Cardiac muscle cell (in vitro differentiated cells and primary cell): ENCODE measurements at places on chromosomes 3 and 15. TPM values are rescaled to one million over a fixed set of nuclear protein-coding genes. Genes with fewer than 3 reads are reported as not detected.
A peak's percentile ranks its signal among the peaks of the same experiment; 100 is the strongest.

Gene ACKR2
- 0.15 and 0.35 TPM in 2 replicates for total RNA-seq

- H3K27me3 ChIP-seq: peaks cover 31% of the 10 kb centered on the region
- no peak overlapping the region for H3K27ac ChIP-seq
- DNase-seq: no peak
- H3K4me3 ChIP-seq: no peak overlapping the region
- H3K4me1 ChIP-seq: peaks cover 5% of the 10 kb centered on the region
- no peaks in the 10 kb centered on the region for H3K36me3 ChIP-seq
Observed at GRCh38 chr15:31306426-31307269, 20.0 kb upstream of the KLF13 start.

DNA sequence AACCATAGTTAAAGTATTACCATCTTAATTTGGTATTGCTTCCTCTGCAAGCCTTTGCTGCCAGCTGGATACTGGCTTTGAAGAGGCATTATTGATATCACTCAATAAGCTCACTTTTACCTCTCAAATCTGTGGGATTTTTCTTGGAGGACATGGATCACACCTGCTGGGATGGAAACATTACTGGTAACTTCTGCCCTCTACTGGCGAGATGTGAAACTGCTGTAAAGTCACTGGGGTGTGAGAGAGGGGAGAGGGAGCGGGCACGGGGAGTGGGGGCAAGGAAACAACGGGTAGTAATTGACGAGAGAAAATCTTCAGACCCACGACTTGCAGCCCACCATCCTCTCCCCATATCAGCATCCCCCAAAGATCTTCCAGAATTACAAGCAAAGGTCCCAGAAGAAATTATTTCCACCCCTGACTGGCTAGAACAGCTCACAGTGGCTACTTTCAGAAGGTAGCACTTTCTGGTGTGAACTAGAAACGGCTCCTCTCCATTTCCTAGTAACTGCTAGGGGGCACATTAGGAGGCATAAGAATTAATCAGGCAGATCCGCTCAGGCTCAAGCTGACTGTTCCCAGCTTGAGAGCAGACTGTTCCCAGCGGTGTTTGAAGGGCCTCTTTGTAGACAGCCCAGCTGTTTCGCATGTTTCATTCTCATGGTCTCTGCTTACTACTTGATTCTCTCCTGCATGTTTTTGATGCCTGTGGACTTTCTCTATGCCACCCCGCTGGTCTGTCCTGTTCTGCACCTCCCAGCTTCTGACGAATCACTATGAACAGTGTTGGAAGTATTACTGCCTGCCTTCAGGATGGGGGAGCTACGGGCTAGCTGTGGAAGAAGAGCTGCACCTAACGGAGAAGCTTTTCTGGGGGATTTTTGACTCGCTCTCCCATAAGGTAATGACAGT, 230.4 kb upstream of the CHRM5 start:
- no peaks in the 10 kb centered on the region for H3K36me3 ChIP-seq
- no peak overlapping the region for H3K4me3 ChIP-seq
- peaks cover 3% of the 10 kb centered on the region for H3K27me3 ChIP-seq
- no peaks in the 10 kb centered on the region for H3K4me1 ChIP-seq
- H3K27ac ChIP-seq: no peak overlapping the region
- DNase-seq: peak; percentile 62

DNA sequence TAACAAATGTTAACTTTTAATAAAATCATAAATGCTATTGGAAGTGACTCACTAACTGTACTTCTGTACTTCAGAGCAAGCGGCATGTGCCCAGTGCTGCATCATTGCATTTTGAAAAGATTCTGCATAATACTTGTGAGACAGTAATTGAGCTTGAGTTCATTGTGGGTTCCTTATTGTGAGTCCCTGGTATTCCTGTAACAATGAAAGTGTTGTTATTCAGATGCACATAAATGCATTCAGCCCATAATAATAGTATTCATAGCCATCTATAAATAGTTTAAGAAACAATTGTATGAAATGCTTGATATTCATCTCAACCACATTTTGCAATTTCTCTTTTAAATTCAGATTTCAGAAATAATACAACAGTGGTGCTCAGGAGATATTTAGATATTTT, 976.4 kb downstream of the CADM2 start:
- no peaks in the 10 kb centered on the region for H3K27me3 ChIP-seq
- no peak overlapping the region for H3K27ac ChIP-seq
- no peak overlapping the region for H3K4me3 ChIP-seq
- no peak for DNase-seq
- H3K36me3 ChIP-seq: no peaks in the 10 kb centered on the region

GRCh38 chr3:43770426-43771103, 79.8 kb downstream of the ABHD5 start:
- H3K36me3 ChIP-seq: no peaks in the 10 kb centered on the region
- H3K4me3 ChIP-seq: no peak overlapping the region
- H3K4me1 ChIP-seq: no peaks in the 10 kb centered on the region
- H3K27me3 ChIP-seq: no peaks in the 10 kb centered on the region

Gene RLBP1
- not detected in 2 replicates for total RNA-seq

DNA sequence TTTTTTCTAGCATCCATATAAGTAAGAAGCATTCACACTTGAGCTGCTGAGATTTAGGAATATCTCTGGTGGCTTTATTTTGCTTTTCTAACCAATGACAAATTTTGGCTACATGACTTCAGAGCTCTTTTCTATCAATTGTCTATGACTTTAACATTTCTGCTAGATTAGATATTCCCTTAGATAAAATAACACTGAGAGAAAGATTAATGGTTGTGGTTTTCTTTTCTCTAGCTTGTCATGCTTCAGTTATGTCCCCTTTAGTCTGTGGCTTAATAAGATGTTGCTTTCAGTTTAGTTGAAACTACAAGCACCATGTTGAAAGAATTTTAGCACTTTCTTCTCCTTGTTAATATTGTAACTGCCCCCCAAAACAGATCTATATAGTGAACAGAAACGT, 665.6 kb upstream of the CCDC54 start:
- no peaks in the 10 kb centered on the region for H3K4me1 ChIP-seq
- DNase-seq: peak; percentile 15
- H3K27me3 ChIP-seq: no peaks in the 10 kb centered on the region
- H3K36me3 ChIP-seq: no peaks in the 10 kb centered on the region
- H3K4me3 ChIP-seq: no peak overlapping the region
- no peak overlapping the region for H3K27ac ChIP-seq

Gene ALDH1A2
- 4.0 and 6.6 TPM in 2 replicates for total RNA-seq

Gene CSTA
- not detected in 2 replicates for total RNA-seq

GRCh38 chr15:97165205-97165604, 795.3 kb upstream of the ARRDC4 start:
- no peak for DNase-seq
- H3K4me3 ChIP-seq: no peak overlapping the region
- peaks cover 2% of the 10 kb centered on the region for H3K4me1 ChIP-seq
- H3K36me3 ChIP-seq: no peaks in the 10 kb centered on the region
- H3K27me3 ChIP-seq: no peaks in the 10 kb centered on the region

- H3K27ac ChIP-seq: no peak overlapping the region
- H3K4me1 ChIP-seq: no peaks in the 10 kb centered on the region
- DNase-seq: no peak
- H3K27me3 ChIP-seq: no peaks in the 10 kb centered on the region
Observed at GRCh38 chr3:116200956-116201690, 244.2 kb downstream of the LSAMP start.

GRCh38 chr3:78798266-78798832, 969.4 kb downstream of the ROBO1 start:
- DNase-seq: no peak
- no peaks in the 10 kb centered on the region for H3K27me3 ChIP-seq
- H3K4me3 ChIP-seq: no peak overlapping the region
- no peaks in the 10 kb centered on the region for H3K36me3 ChIP-seq

DNA sequence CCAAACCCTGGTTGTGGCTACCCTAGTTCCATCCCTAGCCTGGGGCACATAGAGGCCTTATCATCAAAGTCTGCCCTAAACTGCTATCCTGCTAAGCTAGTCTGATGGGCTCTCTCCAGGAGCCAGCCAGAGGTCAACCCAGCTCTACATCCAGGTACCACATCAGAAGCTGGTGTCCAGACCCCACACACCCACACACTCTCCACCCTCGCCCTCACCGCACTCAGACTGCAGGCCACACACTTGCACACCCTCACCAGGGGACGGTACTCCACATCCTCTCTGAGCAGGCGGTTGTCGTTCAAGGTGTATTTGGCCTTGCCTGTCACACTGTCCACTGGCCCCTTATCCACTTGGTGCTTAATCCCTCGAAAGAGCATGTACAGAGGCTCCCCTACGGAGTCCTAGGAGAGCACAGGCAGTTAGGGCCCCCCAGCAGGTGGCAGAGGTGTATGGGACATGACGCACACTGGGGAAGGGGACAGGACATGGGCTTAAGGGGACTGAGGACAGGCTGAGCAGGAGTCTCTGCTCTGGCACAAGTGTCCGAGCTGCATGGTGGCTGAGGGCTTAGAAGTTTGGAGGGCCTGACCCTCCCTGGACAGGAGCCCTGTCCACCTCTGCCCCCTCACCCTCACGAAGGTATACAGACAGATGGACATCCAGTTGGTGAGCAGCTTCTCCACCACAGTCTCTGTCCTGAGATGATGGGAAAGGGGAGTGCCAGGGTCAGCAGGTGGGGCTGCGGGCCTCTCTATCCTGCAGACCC, 18.1 kb downstream of the PLXNB1 start:
- H3K4me1 ChIP-seq: no peaks in the 10 kb centered on the region
- H3K27ac ChIP-seq: no peak overlapping the region
- peaks cover 24% of the 10 kb centered on the region for H3K36me3 ChIP-seq
- DNase-seq: no peak
- H3K27me3 ChIP-seq: no peaks in the 10 kb centered on the region

- no peaks in the 10 kb centered on the region for H3K36me3 ChIP-seq
- H3K27me3 ChIP-seq: no peaks in the 10 kb centered on the region
- H3K27ac ChIP-seq: no peak overlapping the region
- DNase-seq: no peak
- no peak overlapping the region for H3K4me3 ChIP-seq
Observed at GRCh38 chr3:159749406-159749805, 239.2 kb upstream of the IL12A start.

Gene SCAANT1
- total RNA-seq: not detected in 2 replicates
